Fibroblast of skin of right biceps (primary cell): ENCODE measurements at places on chromosomes 2 and 18.
A peak's percentile ranks its signal among the peaks of the same experiment; 100 is the strongest.

DNA sequence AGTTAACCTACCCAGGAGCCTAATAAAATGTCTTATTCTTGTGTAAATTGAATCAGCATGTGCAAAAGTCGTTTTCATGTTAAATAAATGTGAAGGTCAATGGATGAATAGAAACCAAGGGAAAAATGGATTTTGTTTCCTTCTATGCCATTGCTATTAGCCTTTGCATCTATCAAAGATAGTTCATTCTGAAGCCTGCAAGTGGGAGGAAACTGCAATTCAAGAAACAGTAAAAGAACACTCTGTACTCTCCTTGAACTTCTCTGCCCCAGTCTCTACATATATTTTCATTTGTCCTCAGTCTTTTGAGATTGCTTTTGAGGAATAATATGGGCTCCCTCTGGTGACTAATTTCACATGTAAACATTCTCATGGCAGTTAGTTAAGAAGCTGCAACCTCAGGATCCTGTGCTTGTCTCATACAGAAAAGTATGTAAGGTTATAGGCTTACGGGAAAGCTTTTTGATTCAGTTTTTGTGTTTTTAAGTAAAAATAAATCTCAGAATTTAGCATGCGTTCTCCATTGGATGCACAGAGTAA is 1590.0 kb upstream of the LRRTM1 start:
- peak; percentile 44 for DNase-seq

DNA sequence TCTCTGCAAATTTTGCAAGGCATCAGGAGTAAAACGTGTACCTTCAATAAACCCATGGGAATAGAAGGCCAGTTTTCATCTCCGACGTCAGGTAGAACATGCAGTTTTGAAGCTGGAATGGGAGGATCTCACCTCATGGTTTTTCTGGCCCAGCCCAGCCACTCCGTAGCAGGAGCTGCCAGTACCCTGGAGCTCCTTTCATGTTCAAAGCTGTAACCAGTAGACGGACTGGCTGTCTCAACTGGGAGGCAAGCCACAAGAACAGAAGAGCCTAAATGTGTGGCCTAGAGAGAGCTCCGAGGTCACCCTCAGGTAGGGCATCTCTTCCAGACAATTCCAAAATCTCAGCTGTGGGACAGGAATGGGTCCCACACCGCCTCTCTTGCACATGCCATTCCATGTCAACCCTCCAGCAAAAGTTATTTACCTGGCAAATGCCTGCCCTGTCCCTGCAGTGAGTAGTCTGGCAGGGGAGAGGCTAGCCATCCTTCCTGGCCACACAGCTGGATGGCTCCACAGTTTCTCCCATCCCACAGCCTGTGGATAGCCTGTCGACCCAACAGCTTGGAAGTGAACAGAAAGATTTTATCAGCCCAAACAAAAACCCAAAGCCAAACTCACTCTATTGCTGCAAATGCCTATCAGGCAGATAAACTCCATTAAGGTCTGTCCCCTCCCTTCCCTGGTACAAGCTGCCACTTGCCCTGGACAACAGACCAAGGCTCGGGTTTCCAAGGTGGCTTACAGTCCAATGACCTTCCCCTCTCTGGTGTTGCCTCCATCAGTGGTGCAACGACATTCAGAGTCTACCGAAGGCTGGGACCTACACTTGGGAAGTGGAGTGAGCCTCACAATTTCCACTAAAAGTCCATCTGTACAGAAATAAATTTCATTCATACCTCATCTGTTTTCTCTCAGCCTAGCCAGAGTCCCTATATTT is 27.8 kb downstream of the CRACDL start:
- DNase-seq = no peak

GRCh38 chr2:145029873-145030272 is 510.0 kb upstream of the ZEB2 start:
- no peak for DNase-seq

- no peak for DNase-seq
Observed at GRCh38 chr2:198173864-198174263, 369.5 kb downstream of the PLCL1 start.

DNA sequence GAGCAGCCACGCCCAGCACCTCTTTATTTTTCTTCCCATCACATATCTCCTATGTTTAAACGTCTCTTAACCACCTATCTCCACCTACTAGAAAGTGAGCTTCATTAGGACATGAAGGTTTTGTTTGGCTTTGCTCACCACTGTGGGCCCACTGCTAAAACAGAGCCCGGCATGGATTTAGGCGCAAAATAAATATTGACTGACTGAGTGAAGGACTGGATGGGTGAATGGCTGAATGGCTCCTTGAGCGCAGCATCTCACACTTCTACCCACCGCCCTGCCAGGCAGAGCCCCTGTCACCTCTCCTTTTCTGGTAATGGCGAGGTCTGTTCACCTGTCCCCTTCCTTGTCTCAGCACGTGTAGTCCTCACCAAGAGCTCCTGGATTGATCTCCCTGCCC is 10.1 kb downstream of the CAPG start:
- DNase-seq = no peak

- DNase-seq = no peak
Observed at GRCh38 chr18:41576643-41577042, 378.4 kb upstream of the PIK3C3 start.

GRCh38 chr2:15352363-15352762 is 208.8 kb downstream of the NBAS start:
- DNase-seq = no peak

DNA sequence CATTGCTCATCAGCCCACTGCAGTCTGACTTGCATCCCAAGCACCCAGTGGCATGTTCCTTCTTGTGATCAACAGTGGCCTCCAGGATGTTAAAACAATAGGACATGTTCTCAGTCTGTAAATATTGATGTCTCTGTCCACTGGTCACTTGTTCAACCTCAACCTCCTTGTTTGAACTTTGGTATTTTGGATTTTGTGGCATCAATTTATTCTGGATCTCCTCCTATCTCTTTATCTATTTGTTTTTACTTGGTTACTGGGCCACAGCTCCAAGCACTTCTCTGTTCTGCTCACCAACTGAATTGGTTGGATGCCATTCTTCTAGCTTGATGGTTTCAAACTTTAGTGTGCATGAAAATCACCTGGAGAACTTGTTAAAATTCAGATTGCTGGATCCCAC is 1414.8 kb upstream of the CELF4 start:
- no peak for DNase-seq

DNA sequence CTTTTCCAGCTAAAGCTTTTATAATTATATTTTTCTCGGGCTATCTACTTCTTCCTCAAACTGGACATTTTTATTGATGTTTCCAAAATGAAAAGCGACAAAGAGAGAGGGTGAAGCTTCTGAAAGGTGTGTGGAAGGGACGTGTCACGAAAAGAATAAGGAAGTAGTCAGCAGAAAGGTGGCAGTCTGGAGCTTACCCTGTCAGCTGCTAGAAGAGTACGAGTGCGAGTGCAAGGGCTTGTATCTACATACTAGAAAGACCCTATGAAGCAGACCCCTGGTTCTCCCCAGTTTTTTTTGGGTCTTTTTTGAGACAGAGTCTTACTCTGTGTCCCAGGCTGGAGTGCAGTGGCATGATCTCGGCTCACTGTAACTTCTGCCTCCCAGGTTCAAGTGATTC is 14.6 kb downstream of the FHL2 start:
- DNase-seq = no peak

DNA sequence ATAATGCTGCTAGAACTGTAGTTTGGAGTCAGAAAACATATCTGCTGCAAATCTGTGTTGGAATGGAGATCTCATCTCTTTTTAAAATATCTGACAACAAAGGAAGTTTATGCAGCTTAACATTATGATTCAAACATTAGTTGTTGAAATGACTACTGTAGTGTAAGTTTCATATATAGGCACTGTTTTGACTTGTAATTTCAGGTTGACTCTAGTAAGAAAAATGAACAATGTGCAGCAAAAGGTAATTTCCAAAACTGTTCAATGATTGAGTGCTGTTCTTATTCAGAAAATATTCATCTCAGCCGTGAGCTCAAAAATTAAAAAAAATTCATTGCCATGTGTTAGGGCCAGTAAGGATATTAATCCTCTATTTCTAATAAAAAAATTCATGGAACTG is 48.5 kb downstream of the CCDC138 start:
- no peak for DNase-seq

GRCh38 chr2:60838481-60838880 is 42.9 kb upstream of the REL start:
- no peak for DNase-seq

GRCh38 chr2:201420442-201421113 is 30.7 kb downstream of the TRAK2 start:
- peak; percentile 89 for DNase-seq

GRCh38 chr2:183224948-183225347 is 100.7 kb downstream of the NUP35 start:
- DNase-seq = no peak

DNA sequence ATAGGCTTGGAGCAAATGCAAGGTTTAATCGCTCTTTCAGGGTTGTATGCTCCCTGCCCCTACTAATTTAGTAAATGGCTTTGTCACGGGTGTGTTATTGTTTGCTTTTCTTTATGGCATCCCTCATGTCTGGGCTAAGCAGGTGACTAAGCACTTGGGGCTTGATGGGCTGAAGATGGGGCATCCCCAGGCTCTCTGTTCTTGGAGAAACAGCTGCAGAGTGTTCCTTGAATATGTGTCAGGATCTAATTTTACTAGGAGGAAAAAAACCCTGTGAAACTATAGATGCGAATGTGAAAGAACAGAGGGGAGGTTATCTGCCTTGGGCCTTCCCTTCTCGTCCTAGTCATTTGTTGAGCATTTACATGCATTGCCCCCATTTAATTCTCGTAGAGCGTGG is 94.7 kb upstream of the TAF1B start:
- no peak for DNase-seq

GRCh38 chr18:12305930-12306629 is 2.0 kb upstream of the TUBB6 start:
- no peak for DNase-seq

DNA sequence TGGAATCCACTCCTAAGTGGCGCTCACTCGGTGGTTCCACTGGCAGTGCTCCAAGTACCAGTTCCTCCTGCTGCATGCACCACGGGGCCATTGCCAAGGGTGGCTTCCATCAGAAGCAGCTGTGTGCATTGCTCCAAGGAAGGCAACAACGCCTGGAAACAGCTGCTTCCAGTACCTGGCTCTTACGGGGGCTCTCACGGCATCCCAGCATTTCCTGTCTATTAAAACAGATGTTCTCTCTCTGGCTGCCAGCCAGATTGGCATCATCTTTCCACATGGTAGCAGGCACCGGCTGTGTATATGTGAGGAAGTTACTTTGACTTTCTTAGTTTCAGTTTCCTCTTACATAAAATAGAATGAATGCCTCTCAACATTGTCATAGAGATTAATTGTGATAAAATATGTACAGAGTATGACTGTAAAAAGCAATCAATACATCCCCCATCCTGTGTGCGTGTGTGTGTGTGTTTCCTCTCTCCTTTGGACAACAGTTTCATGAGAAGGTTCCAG is 84.9 kb downstream of the CMPK2 start:
- DNase-seq = peak; percentile 68

DNA sequence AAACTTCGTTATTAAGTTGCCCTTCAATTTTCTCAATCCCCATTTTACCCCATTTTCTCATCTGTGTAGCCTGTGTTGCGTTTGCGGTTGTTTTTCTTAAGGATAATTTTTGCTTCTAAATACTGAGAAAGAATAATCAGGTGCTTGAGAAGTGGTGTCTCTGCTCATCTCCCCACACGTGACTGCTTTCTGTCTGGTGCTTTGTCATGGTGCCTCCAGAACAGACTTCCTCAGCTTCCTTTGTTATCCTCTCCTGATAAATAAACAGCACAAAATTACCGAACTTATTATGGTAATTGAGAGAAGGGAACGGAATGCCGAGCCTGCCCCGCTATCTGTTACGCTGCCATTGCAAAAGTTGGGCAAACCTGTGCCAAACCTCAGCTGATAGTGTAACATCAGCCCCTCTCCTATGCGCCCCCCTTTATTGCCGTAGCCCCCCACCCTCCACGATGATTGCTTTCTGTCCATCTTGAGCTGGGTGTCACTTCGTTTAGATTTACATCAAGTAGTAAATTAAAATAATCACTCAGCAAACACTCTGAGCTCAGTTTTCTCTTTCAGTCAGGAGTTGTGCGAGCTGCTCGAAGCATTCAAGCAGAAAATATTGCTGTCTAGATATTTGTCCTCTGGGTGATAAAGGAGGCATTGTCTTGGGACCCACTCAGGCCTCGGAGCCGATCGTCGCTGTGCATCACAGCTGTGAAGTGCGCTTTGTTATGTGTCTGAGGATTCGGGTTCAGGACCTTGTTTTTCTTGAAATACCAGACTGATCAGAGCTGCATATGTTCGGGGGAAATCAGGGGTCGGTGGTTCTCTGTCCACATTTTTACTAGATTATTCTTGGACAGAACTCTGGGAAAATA is 1008.5 kb upstream of the FANCL start:
- no peak for DNase-seq

DNA sequence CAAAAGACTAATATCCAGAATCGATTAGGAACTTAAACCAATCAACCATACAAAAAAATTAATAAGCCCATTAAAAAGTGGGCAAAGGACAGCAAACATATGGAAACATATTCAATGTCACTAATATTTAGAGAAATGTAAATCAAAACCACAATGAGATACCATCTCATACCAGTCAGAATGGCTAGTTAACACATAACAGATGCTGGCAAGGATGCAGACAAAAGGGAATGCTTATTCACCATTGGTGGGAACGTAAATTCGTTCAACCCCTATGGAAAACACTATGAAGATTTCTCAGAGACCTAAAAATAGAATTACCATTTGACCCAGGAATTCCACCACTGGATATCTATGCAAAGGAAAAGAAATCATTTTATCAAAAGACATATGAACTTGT is 468.2 kb upstream of the ST6GAL2 start:
- DNase-seq = peak; percentile 68

DNA sequence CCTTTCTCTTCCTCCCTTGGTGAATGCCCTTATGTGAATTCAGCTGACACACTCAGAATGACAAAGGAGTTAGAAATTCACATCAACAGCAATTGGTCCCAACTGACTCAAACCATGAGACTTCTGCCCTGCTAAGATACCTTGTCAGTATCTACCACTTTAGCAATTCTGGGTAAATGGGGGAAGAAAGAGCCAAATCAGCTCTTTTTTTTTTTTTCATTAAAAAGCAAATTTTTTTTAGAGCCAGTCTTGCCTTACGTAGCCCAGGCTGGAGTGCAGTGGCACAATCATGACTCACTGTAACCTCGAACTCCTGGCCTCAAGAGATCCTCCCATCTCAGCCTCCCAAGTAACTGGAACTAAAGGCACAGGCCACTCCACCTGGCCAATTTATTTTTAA is 1.7 kb upstream of the PPP4R1 start:
- DNase-seq = peak; percentile 72

- DNase-seq = peak; percentile 17
Observed at GRCh38 chr2:237760506-237761502, 37.8 kb upstream of the RBM44 start.

GRCh38 chr2:55009277-55010060 is 40.8 kb downstream of the RTN4 start:
- DNase-seq = no peak

GRCh38 chr2:180312542-180312941 is 305.4 kb upstream of the CWC22 start:
- DNase-seq = no peak

DNA sequence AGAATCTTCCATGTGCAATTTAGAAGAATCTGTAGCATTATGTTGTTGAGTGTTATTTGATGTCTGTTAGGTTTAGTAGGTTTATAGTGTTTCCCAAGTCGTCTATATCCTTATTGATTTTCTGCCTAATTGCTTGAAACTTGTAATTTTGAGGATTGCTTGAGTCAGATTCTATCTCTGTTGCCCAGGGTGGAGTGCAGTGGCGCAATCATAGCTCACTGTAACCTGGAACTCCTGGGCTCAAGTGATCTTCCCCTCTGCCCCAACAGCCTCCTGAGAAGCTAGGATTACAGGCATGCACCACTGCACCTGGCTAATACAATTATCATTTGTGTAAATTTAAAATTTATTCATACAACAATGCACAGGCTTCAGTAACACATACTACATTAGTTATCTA is 3.1 kb upstream of the TCF23 start:
- no peak for DNase-seq
